ENCODE measurements at places on chromosomes 7 and 10.

- DNase-seq, result no peak
These were observed 29.3 kb upstream of the DDX50 start for GRCh38 chr10:68871731-68872342.

GRCh38 chr10:122461367-122461728, at the start of gene HTRA1:
Gene HTRA1, plus strand, starts transcription at chr10:122461553. Its CDS starts 100 bp downstream, at chr10:122461653.
- DNase-seq, result no peak

- no peak for DNase-seq
These were observed 122.5 kb downstream of the KIAA1217 start for GRCh38 chr10:24331457-24331856.

- no peak for DNase-seq
These were observed 84.0 kb downstream of the XRCC2 start for GRCh38 chr7:152591976-152592375.

- no peak for DNase-seq
These were observed 174.5 kb upstream of the KLF14 start for GRCh38 chr7:130908345-130909160.

- DNase-seq, result no peak
These were observed 64.0 kb downstream of the RASGEF1A start for GRCh38 chr10:43202657-43203447.

- DNase-seq, result no peak
These were observed 72.9 kb upstream of the NEBL start for GRCh38 chr10:20970044-20970443.

- no peak for DNase-seq
These were observed at the start of gene SEMA3A for GRCh38 chr7:84194484-84195271. Gene SEMA3A, minus strand, starts transcription at chr7:84194789. Its CDS starts 203 bp downstream, at chr7:84194586.

- no peak for DNase-seq
These were observed 285.8 kb downstream of the BMPER start for GRCh38 chr7:34191162-34191561.

GRCh38 chr10:129547608-129548007, 80.6 kb downstream of the MGMT start:
- no peak for DNase-seq

All from stimulated activated CD8-positive, alpha-beta memory T cell treated with anti-CD3 and anti-CD28 coated beads, Interleukin-4, amount 100 ng/mL, for 1 hour (primary cell).